ENCODE measurements at places on chromosomes 1 and 21.

GRCh38 chr21:43949499-43950208 is 62.5 kb upstream of the TRAPPC10 start:
- no peak for DNase-seq

DNA sequence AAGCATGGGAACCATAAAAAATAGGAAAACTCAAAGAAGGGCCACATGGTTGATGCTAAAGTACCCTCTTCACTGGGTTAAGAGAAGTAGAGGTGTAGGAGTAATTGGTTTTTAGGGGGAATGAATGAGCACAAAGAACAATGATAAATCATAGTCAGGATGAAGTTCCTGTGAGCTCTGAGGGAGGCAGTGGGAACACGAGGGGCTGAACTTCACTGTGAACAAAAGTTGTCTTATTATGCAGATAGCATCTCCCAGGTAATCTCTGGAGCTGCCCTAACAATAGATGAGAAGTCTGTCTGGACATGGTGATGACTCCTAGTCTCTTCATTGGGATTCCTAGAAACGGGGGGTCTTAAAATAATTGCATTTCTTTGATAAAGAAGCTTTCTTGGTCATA is 127.9 kb downstream of the DNM3 start:
- no peak for DNase-seq

DNA sequence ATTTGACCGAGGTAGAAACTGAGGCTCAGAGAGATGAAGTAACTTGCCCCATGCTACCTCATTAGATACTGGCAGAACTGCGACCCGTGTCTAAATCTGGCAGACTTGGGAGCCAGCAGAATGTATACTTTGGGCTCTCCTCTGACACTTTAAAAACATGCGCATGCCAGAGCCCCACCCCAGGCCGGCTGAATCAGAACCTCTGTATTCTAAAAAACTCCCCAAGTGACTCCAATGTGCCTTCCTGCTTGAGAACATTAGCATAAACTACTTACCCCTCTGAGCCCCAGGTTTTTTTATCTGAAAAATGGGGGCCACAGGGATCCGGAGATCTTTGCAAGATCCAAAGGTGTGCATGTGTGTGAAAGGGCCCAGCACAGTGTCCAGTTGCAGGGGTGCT is 344.7 kb upstream of the USP24 start:
- no peak for DNase-seq

DNA sequence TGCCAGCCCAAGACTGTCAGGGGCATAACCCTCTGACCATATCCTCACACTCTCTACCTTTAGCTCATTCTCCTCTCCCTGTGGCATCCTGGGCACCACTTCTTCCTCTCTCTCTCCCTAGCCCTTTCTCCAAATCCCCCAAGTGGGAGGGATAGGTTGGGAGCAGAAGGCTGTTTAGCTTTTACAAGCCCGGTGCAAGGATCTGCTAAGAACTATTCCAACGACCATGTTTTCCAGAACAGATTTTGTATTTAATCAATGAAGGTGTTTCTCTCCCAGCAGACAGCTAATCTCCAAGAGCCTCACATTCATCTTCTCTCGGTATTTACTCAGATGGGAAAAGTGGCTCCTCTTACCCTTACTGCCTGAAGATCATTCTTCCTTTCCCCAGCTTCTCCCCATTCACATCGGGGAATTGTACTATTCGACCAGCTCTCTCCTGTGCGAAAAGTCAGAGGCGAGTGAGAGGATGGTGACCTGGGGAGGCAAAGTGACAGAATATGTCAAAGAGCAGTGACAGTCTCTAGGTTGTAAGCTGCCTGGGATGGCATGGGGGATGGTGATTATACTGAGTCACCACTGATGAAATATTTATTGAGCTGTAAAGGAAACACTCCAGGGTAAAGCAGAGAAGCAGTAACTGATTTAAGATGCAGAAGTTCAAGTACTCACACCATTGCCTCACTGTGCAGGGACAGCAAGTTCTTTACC is 47.0 kb upstream of the RBM15 start:
- no peak for DNase-seq

- DNase-seq, result no peak
Observed at GRCh38 chr1:203058676-203058935, 27.2 kb downstream of the MYOG start.

GRCh38 chr1:187928288-187928687 is 1099.5 kb downstream of the PLA2G4A start:
- no peak for DNase-seq

- no peak for DNase-seq
Observed at GRCh38 chr1:6603238-6603914, 707 bp upstream of the KLHL21 start.

GRCh38 chr1:205344066-205344928 is 12.4 kb downstream of the KLHDC8A start:
- DNase-seq, result no peak

DNA sequence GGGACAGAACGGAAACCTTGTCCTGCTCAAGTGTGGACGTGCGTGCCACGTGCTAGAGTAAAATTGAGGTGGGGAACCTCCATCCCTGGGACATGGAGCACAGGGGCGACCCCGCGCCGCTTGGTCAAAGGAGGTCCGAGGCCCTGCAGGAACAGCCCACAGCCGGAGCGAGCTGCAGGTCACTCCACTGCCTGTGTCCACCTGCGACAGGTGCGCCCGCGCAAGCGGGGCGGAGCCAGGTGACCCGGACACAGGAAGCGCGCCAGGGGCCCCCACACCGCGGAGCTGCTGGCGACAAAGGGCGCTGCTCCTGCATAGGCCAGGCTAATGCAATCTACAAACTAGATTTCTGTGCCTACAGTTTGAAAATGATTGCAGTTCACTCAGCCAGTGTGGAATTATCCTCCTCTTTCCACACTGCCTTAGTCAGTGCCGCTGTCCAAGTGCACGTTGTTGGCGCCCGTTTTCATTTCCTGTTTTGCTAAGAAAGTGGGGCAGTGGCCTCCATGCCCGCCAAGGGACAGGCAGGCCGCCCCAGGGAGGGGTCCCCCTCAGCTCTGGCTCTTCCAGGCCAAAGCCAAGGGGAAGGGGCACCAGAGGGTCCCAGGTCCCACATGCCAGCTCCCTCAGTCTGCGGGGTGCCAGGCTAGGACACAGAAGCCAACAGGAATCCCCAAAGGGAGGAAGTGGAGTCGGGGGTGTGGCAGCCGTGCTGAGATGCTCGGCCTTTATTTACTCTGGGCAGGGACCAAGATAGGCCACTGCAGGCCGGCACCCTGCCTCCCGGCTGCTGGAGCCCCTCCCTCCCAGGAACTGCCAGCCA is 4.3 kb upstream of the NADK start:
- DNase-seq, result peak; percentile 9

DNA sequence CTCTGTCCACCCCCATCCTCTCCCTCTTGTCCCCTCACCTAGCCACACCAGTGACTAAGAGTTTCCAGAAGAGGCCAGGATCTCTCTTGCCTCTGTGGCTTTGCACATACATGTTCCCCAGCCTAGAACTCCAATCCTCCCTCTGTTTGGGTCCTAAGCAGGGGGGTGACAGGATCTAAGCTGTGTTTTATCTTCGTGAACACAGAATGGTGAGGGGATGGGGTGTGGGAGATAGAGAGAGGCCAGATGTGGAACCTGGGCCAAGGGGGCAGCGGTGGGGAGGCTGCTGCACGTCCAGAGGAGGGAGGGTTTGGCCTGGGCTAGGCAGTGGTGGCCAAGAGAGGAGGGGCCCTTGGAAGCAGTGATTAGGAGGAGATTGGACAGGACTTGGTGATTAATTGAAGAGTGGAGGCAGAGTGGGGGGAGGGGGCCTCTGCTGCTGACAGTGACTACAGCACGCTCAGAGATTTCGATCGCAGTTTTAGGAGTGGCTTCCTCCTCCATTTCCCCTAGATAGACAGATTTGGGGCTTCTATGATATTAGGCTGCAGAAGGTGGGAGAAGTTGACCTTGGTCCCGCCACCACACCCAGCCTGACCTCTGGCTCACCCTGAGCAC is 17.1 kb upstream of the ADGRB2 start:
- no peak for DNase-seq

DNA sequence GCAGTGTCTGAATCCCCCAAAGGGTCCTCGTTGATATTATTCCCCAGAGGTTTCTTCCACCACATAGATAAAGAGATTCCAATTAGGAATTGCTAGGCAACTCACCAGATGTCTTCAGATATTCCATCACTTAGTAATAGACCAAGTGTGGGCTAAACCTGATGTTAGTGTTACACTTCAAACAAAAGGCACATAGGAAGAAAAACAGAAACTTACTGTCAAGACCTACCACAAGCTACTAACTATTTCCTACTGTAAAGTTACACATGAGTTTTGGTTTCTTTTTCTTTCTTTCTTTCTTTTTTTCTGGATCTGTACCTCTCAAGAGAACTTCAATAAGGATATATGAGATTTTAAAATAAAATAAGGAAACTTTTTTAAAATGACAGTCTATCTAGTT is 879.1 kb upstream of the NEGR1 start:
- DNase-seq, result no peak

DNA sequence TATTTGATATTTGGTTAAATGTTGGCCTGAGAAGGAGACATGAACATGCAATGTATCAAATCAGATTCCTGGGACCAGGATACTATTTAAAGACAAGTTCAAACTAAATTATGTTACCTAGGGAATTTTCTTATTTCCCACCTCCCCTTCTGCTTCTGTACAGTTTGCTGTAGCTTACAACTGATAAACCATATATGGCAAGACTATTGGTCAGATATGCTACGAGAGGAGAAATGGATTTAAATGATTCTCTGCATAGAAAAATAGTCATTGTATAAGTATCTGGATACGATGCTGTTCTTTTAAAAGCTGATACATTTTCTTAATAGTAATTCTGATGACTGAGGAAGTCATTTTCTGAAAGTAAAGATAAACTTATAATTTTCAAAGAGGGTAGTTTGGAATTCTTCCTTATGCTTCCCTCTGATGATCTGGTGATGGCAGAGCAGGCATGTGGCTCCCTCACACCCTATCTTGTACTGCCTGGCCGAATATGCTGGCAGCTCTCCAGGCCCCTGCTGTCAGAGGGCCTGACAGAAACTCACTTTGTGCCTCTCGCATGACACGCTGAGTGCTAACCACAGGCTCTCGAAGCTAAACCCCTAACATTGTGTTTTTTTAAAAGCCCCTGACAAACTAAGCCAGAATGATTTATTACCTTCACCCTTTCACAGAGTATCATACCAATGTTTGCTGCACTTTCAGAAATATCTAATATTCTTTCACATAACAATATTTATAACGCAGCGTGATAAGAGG is 19.4 kb downstream of the RRP15 start:
- DNase-seq, result no peak

DNA sequence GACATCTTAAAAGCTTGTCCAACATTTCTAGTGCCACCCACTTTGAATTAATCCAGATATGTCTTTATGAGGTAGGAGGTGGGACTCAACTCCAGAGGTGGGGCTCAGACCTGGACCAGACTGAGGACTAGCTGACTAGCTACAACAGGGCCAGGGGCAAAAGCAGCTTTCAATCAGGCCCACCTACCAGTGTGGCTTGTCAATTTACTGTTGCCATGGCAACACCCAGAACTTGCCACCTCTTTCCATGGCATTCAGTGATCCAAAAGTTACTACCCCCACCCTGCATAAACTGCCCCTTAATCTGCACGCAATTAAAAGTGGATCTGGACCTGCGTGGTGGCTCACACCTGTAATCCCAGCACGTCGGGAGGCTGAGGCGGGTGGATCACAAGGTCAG is 113.2 kb upstream of the KAZN start:
- DNase-seq, result no peak

DNA sequence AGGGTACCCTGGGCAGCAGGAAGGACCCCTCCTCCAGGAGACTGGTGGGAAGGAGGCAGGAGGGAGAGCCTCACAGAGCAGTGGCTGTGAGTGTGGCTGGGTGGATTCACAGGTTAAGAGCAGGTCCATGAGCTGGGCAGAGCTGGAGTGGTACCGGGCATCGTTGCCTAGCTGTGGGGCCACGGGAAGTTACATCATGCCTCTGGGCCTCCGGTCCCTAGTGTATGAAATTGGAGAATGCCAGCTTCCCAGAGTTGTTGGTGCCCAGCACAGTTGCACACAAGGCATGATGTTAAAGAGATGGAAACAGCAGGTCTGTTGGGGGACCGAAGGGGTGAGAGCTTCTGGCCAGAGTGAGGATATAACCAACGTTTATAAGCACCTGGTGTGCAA is 18.5 kb downstream of the FOXO6 start:
- no peak for DNase-seq

GRCh38 chr21:41518757-41519156 is 10.8 kb upstream of the TMPRSS2 start:
- no peak for DNase-seq

DNA sequence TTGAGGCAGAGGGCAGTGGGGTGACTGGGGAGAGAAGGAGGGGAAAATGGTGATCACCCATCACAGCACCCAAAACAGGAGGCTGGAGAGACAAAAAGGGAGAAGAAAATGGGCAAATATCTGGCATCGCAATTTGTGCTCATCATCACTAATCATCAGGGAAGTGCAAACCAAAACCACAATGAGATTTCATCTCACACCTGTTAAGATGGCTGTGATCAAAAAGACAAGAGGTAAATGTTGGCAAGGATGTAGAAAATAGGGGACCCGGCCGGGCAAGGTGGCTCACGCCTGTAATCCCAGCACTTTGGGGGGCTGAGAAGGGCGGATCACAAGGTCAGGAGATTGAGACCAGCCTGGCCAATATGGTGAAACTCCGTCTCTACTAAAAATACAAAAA is 74.0 kb downstream of the KIF14 start:
- DNase-seq, result no peak

DNA sequence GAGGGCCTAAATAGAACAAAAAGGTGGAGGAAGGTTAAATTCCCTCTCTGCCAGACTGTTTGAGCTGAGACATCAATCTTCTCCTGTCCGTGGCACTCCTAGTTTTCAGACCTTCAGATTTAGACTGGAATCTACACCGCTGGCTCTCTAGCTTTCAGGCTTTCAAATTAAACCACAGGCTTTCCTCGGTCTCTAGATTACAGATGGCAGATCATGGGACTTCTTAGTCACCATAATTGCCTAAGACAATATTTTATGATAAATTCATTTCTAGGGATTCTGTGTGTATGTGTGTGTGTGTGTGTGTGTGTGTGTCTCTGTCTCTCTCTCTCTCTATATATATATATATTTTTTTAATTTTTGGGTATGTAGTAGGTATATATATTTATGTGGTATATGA is 428.7 kb downstream of the PLA2G4A start:
- no peak for DNase-seq

DNA sequence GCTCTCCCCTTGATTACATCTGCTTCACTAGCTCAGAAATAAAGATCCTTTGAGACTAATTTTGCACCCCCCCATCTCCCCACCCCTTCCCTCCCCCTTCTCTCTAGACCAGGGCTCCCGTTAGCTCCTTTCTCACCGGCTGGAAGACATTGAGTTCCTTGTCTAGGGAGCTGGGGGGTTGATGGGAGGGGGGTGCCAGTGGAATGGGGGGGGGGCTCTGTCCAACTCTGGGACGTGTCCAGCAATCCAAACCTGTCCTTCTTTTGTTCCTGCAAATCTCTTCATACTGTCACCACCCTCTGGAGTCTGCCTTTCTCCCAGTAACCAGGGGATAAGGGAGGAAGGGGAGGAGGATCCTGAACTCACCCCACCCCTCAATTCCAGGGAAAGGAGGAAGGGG is 61.9 kb downstream of the RHBG start:
- no peak for DNase-seq

GRCh38 chr21:33229099-33229783 is 497 bp upstream of the IFNAR2 start:
- no peak for DNase-seq
